ENCODE measurements at places on chromosomes 12 and 14.

DNA sequence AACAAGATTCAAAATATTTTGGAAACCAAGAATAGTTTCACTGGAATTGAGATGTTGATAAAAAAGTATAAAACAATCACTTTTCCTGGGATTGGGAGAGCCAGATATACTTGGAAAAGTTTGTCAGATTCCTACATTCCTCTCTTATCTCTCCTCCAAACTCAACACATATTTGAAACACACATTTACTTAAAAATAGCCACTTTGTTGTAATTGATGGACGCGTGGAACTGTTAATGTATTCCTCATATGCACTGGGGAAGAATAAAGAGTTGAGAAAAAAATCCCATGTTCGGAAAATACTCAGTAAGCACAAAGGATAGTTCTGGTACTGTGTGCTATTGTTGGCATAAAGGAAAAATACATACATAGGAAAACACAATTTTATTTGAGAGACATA lies 195.6 kb upstream of the FLRT2 start:
- no peak for DNase-seq

- DNase-seq, result no peak
Observed at GRCh38 chr12:644818-645552, 18.3 kb downstream of the NINJ2 start.

GRCh38 chr14:61927060-61927459 lies 164.8 kb downstream of the SNAPC1 start:
- DNase-seq, result no peak

GRCh38 chr12:18139989-18140596 lies 50.1 kb upstream of the RERGL start:
- no peak for DNase-seq
